Natural killer cell treated with Interleukin-12 subunit alpha and Interleukin-12 subunit beta and Interleukin-15 and Interleukin-18, amount 100 ng/mL, for 72 hours (primary cell): ENCODE measurements at places on chromosomes 3 and 15. TPM values are rescaled to one million over a fixed set of nuclear protein-coding genes. Genes with fewer than 3 reads are reported as not detected.

DNA sequence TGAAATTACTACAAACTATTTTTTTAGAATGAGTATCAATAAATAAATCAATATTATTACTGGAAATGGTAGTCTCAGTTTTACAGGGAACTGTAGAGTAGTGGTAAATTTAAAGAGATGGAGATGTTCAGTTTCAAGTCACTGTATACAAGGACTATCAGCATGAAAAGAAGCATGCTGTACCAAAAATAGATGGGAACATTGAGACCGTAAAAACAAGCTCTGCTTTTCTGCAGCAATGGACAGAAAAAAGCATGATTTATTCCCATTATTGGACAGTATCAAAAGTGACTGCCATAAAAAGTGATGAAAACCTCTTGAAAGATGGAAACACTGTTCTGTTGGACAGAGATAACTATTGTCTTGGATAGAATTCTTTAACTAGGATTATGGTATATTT, 187.2 kb downstream of the EPHA6 start:
- H3K27me3 ChIP-seq, result no peaks in the 10 kb centered on the region
- H3K4me3 ChIP-seq, result no peak overlapping the region
- H3K4me1 ChIP-seq, result no peaks in the 10 kb centered on the region
- H3K27ac ChIP-seq, result no peak overlapping the region

DNA sequence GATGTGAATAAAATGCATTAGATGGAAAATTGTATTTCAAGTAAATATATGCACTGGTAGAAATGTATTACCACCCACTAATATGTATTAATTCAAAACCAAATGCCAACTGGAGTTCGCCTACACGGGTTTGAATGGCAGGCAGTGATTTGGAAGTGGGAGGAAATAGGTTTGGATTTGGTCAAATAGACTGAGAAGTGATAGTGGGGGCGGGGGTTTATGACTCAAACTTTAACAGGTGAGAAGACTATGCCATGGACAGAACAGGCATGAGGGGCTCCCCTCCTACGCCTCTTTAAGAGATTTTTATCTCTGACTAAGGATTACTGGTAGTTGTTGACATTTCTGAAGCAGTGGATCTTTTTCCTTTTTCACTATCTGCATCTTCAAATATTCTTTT, 677.8 kb downstream of the NTRK3 start:
- H3K27me3 ChIP-seq, result no peaks in the 10 kb centered on the region
- no peak overlapping the region for H3K4me3 ChIP-seq
- no peaks in the 10 kb centered on the region for H3K36me3 ChIP-seq
- no peak overlapping the region for H3K27ac ChIP-seq
- no peak for DNase-seq

GRCh38 chr15:77036537-77037387, 34.1 kb downstream of the TSPAN3 start:
- H3K27ac ChIP-seq, result peak overlapping the region; percentile 85
- H3K4me3 ChIP-seq, result no peak overlapping the region
- H3K4me1 ChIP-seq, result peaks cover 31% of the 10 kb centered on the region
- no peaks in the 10 kb centered on the region for H3K27me3 ChIP-seq
- DNase-seq, result no peak

GRCh38 chr3:101849714-101850245, 466 bp downstream of the NFKBIZ start:
- H3K36me3 ChIP-seq, result peaks cover 50% of the 10 kb centered on the region
- H3K4me3 ChIP-seq, result peak overlapping the region; percentile 88
- peaks cover 63% of the 10 kb centered on the region for H3K4me1 ChIP-seq
- no peak for DNase-seq
- H3K27me3 ChIP-seq, result no peaks in the 10 kb centered on the region

GRCh38 chr3:59374818-59375211, 325.0 kb upstream of the CFAP20DC start:
- H3K27me3 ChIP-seq, result peaks cover 16% of the 10 kb centered on the region
- peak overlapping the region; percentile 56 for H3K27ac ChIP-seq
- peaks cover 9% of the 10 kb centered on the region for H3K36me3 ChIP-seq
- peak overlapping the region; percentile 13 for H3K4me3 ChIP-seq
- peaks cover 8% of the 10 kb centered on the region for H3K4me1 ChIP-seq

DNA sequence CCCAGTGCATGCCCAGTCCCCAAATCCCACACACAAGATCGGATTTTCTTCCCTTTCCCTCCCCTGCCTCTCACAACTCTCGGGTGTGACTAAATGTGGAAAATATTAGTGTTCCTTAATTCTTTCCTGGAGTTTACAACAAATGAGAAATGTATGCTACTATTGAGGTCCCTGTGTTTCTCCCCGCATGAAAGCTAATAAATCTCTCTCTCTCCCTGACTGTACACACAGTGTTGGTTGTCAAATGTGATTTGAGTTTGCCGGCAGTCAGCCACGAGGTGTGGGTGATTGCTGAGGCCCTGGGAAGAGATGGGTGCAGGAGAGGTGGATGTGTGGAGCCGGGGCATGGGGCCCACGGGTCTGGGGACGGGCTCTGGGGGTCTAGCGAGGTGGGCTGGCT, 161.4 kb upstream of the IQSEC1 start:
- no peak for DNase-seq
- H3K4me3 ChIP-seq, result peak overlapping the region; percentile 71
- no peaks in the 10 kb centered on the region for H3K36me3 ChIP-seq
- peaks cover 6% of the 10 kb centered on the region for H3K27me3 ChIP-seq
- H3K27ac ChIP-seq, result no peak overlapping the region

DNA sequence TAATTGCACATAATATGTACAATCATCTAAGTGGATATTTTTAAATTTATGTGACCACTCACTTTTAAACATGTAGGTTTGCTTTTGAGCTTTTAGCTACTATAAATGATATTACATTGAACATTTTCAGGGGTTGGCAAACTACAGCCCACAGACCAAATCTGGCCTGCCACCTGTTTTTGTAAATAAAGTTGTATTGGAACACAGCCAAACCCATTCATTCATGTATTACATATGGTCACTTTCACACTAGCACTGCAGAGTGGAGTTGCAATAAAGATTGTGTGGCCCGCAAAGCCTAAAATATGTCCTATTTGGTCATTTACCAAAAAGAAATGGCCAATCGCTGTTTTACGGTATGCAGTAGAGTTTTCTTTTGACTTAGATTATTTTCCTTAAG, 21.2 kb downstream of the CMTM7 start:
- no peak overlapping the region for H3K4me3 ChIP-seq
- no peaks in the 10 kb centered on the region for H3K36me3 ChIP-seq
- H3K27ac ChIP-seq, result no peak overlapping the region
- no peak for DNase-seq
- no peaks in the 10 kb centered on the region for H3K27me3 ChIP-seq

DNA sequence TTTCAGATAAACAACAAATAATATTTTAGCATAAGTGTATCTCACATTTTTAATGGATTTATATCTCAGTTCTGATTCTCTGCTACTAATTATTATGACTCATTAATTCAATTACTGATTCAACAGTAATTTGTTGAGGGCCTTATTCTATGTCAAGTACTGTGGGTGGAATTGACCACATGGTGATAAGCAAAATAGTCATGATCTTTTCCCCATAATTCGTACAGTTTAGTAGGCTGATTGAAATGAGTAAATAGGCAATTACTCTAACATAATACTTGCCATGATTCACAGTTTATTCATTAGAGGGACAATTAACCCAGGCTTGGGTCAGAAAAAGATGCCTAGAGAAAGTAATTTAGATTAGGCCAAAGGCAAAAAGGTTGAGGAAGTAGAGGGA, 60.9 kb upstream of the SLC4A7 start:
- no peak overlapping the region for H3K4me3 ChIP-seq
- no peaks in the 10 kb centered on the region for H3K36me3 ChIP-seq
- peaks cover 3% of the 10 kb centered on the region for H3K4me1 ChIP-seq

- no peaks in the 10 kb centered on the region for H3K36me3 ChIP-seq
- no peaks in the 10 kb centered on the region for H3K4me1 ChIP-seq
- H3K4me3 ChIP-seq, result no peak overlapping the region
- no peak overlapping the region for H3K27ac ChIP-seq
- no peak for DNase-seq
Measured at GRCh38 chr15:27454281-27455075, 483.5 kb downstream of the GABRG3 start.

- no peaks in the 10 kb centered on the region for H3K36me3 ChIP-seq
- no peaks in the 10 kb centered on the region for H3K27me3 ChIP-seq
- no peak overlapping the region for H3K4me3 ChIP-seq
- no peak overlapping the region for H3K27ac ChIP-seq
- H3K4me1 ChIP-seq, result peaks cover 19% of the 10 kb centered on the region
- no peak for DNase-seq
Measured at GRCh38 chr15:90161950-90162361, 39.2 kb upstream of the SEMA4B start.

DNA sequence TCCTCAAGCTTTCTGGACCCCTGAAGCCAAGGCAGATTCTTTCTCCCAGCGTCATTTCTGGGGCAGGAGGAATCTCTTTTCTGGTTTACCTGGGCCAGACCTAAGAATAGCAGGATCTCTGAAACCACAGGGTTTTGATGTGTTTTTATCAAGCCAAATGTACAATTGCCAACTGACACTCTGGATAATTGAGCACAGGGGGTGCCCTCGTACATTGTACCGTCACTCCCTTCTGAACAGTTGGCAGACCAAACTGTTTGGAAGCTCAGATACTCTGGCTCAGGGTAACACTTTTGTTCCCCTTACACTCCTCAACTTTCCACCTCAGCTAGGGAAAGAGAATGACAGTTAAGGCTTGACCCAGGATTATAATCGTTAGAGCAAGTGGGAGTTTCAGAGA, 49.9 kb downstream of the ASTE1 start:
- peaks cover 3% of the 10 kb centered on the region for H3K4me1 ChIP-seq
- H3K27me3 ChIP-seq, result no peaks in the 10 kb centered on the region
- no peak for DNase-seq
- H3K36me3 ChIP-seq, result peaks cover 14% of the 10 kb centered on the region
- H3K27ac ChIP-seq, result no peak overlapping the region

GRCh38 chr3:165210132-165210531, 13.9 kb upstream of the SLITRK3 start:
- no peaks in the 10 kb centered on the region for H3K36me3 ChIP-seq
- no peak overlapping the region for H3K27ac ChIP-seq
- no peak overlapping the region for H3K4me3 ChIP-seq
- no peaks in the 10 kb centered on the region for H3K4me1 ChIP-seq
- no peaks in the 10 kb centered on the region for H3K27me3 ChIP-seq
- DNase-seq, result no peak

DNA sequence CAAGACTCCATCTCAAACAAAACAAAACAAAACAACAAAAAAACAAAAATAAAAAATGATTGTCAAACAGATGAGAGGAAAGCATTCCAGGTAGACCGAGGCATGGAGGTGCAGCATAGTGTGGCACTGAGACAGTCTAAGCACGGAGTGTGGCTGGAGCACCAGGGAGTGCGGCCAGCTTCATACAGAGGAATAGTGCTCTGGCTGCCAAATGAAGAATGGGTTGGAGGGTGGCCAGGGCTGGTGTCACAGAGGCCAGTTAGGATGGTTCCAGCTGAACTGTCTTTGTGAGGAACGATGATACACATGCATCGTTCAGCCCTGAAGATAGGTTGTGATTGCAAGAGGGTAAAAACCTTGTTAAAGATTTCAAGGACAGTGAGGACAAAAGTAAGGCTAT, 28.3 kb downstream of the MITF start:
- H3K4me3 ChIP-seq, result no peak overlapping the region
- no peak for DNase-seq
- H3K36me3 ChIP-seq, result no peaks in the 10 kb centered on the region
- H3K27me3 ChIP-seq, result no peaks in the 10 kb centered on the region
- no peaks in the 10 kb centered on the region for H3K4me1 ChIP-seq
- no peak overlapping the region for H3K27ac ChIP-seq

DNA sequence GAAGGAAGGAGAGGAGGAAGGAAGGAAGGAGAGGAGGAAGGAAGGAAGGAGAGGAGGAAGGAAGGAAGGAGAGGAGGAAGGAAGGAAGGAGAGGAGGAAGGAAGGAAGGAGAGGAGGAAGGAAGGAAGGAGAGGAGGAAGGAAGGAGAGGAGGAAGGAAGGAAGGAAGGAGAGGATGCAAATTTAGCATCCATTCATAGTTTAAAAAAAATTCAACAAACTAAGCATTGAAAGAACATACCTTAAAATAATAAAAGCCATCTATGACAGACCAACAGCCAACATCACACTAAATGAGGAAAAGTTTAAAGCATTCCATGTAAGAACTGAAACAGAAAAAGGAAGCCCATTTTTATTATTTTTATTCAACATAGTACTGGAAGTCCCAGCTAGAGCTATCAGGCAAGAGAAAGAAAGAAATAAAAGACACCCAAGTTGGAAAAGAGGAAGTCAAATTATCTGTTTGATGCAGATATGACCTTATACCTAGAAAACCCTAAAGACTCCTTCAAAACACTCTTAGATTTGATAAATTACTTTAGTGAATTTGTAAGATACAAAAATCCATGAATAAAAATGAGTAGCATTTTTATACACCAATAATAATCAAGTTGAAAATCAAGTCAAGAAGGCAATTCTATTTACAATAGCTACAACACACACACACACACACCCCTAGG, 52.2 kb upstream of the FXR1 start:
- no peaks in the 10 kb centered on the region for H3K4me1 ChIP-seq
- no peak overlapping the region for H3K27ac ChIP-seq
- peaks cover 33% of the 10 kb centered on the region for H3K27me3 ChIP-seq
- peaks cover 8% of the 10 kb centered on the region for H3K36me3 ChIP-seq

DNA sequence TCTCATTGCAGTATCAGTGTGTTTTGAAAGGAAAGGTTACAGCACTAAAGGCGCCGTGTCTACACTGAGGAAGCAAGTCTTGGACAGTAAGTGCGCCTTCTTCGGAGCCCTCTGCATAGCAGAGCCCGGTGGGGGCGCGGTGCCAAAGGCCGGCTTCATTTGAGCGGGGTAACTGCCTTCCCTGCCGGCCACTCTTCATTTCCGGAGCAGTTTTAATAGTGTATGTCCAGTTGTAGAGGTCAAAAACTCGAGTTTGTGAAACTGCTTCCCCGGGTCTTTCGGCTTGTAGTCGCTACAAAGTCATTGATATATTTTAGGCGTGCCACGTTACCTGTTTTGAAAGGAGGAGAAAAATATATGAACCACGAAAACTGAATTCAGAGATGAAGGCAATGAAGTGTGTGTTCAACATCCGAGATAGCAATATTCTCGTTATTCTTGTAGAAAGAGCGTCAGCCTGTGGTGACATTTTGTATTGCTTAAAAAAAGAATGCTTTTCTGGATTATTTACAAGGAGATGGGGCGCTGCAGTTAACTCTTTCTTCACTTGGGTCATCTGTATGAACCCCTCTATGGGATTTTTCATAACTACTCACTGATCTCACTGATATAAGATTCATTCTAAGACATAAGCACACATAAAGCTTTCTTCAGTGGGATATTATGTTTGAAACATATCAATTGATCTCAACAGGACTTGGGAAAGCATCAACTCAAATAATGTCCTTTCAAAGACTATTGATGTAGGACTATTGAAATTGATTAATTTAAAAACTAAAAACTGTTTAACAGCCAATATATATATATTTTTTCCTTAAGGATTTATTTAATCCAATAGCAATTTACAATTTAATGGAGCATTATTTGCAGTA, 3.0 kb downstream of the ALCAM start:
- peaks cover 13% of the 10 kb centered on the region for H3K27me3 ChIP-seq
- H3K36me3 ChIP-seq, result no peaks in the 10 kb centered on the region
- H3K4me1 ChIP-seq, result peaks cover 40% of the 10 kb centered on the region
- DNase-seq, result peak; percentile 63
- peak overlapping the region; percentile 80 for H3K27ac ChIP-seq
- H3K4me3 ChIP-seq, result peak overlapping the region; percentile 96

- H3K4me3 ChIP-seq, result peak overlapping the region; percentile 79
- no peaks in the 10 kb centered on the region for H3K36me3 ChIP-seq
- peak overlapping the region; percentile 77 for H3K27ac ChIP-seq
- H3K27me3 ChIP-seq, result peaks cover 13% of the 10 kb centered on the region
- no peak for DNase-seq
Measured at GRCh38 chr3:12870942-12871341, 29.6 kb upstream of the RPL32 start.

Gene OSBPL10
- 0.17 TPM for total RNA-seq

Gene IGSF11
- 0.17 TPM for total RNA-seq

Gene TMEM266
- 0.24 TPM for total RNA-seq

Gene NR2E3
- total RNA-seq, result not detected

Gene ZCWPW2
- total RNA-seq, result 0.24 TPM

Gene SERPINI2
- total RNA-seq, result not detected

Gene KLHL40
- total RNA-seq, result not detected

Gene HYAL2
- 5.6 TPM for total RNA-seq
